GM12891 (cell line): ENCODE measurements at places on chromosomes 7 and 10.

GRCh38 chr10:119705434-119705831 is 20.4 kb upstream of the INPP5F start:
- DNase-seq: no peak

GRCh38 chr10:74079936-74080590 is 70.6 kb downstream of the AP3M1 start:
- DNase-seq: no peak

DNA sequence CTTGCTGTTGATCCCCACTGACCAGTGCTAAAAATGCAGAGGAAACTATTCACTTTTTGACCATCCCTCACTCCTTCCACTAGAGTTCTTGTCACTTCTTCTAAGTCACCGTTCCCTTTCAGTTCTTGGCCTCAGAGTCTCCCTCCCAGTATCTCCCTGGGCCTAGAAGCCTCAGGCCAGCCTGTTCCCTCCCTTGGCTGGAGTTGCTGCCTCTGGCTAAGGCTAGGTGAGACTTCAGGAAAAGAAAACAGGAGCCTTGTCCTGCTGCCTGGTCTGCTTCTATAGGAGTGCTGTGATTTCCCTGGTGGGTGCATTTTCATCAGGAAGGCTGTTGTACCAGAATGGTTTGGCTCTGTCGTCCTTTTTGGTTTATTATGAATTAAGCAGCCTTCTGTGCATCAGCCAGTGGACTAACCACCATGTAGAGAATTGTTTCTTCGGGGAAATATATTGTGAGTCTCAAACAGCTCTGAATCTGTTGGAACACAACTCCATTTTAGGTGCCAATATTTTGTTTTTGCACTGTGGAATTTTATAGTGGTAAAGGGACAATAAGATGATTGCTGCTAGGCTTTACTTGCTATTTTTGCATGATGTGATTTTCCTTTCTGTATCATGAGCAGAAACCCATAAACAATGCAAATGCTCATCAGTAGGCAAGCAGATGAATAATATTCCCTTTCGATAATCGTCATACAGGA is 233.4 kb upstream of the FZD1 start:
- no peak for DNase-seq

GRCh38 chr7:36048141-36048901 is 104.7 kb upstream of the EEPD1 start:
- DNase-seq: no peak

DNA sequence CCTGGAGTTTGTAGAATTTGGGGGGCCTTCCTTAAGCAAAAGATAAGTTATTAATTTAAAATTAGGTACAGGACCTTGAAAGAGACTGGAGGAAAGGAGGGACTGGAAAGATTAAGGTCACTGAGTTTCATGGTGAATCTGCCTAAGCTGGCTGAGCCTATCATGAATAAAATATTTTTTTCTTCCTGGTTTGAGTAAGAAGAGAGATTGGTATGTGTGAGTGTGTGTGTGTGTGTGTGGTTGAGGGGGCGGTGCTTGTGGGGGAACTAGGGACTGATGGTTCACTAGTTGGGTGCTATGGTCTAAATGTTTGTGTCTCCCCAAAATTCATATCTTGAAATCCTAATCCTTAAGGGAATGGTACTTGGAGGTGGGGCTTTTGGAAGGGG is 142.5 kb upstream of the PRKCQ start:
- no peak for DNase-seq

DNA sequence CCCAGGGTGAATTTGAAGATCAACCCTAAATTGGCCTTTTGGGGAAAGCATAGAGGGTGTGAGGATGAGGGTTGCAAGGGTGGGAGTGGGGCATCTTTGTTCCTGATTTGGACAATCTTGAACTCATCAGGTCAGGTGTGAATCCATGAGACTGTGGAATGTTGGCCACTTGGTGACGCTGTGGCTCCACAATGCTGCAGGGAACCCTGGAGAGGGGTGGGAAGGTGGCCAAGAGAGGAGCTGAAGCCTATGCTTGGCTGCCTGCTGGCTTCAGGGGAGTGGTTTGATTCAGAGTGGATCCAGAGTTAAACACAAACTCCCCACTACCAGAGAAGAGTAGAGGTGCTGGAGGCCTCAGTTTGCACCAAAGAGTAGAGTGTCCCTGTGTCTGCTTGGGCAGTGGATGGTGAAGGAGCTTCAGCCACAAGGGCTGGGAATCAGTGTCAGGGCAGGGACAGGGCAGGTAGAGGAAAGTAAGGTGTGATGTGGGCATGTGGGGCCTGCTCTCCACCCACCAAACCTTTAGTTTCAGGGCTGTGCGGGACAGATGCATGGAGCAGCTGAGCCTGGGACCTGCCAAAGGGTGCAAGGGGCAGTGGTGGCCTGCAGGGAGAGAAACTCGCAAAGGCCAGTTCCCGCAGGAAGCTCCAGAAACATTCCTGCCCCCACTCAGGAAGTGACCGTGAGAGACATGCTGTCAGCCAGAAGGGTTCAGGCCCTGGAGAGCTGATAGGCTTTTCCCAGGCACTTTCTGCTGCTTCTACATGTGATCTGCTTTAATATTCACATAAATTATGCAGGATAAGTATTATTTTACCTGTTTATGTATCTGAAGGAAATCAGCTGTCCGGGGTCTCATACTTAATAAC is 81.0 kb upstream of the PRSS58 start:
- no peak for DNase-seq

DNA sequence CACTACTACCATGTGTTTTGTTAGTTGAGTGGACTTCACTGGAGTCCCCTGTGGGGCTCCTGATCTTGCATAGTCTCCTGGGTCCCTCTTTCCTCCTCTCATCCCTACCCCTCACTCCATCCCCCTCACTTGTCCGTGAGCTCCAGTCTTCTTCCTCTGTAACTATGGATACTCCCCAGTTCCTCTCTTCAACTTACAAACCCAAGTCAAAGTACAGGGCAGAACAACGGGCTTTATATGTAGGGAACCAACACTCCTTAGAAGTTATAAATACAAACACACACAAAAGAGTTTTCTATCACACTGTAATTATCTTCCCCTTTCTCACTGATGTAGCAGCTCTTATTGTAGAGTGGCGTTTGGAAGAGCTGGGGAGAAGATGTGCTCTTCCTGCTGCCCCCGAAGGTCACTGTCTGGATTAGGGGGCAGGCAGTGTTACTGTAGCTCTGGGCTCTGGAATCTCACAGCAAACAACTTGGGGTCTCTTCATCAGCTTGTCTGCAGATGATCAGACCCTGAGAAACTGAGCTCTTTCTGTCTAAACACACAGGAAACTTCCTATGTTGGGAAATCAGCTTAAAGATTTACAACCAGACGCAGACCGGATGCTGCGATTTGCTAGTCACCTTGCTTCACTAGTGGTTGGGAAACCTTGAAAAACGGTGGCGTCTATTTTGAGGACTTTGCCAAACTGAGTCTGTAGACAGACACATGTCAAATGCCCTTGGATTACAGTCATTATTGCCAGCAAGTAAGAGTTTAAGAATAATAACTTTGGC is 13.6 kb downstream of the SNX10 start:
- DNase-seq: no peak

DNA sequence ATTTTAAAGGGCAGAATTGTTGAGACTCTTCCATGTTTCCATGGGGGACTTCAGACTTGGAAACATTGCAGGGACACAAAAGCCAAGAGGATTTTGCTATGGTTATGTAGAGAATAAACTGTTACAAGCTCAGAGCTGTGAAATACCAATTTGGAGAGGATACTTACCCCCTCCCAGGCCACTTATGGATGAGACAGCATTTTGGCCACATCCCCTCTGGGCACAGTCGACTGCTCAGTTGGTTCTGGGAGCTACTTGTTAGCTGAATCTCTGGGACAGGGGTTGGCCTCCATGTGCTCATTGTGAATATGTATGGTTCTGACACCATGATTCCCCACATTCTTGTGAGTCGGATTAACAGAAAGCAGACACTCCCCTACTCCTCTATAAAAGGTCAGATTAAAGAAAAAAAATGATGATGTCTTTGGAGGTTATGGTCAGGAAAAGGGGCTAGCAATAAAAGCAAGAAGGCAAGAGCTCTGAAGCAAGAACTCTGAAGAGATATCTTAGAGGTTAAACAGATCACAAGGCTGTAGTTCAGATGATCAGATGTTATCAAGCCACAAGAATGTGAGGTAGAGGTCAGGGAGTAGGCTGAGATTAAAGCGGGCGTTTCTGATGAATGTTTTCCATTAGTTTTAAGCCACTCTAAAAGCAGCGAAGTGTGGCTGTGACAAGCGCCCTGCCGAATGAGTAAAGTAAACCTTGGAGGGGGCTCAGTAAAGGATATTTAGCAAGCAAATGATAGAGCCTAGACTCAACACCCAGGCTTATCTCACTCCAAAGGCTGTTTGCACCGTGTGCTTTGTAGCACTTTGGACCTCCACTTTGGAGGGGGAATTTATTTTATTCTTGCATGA is 17.2 kb downstream of the STAMBPL1 start:
- no peak for DNase-seq

- no peak for DNase-seq
Observed at GRCh38 chr7:27782849-27783248, 42.9 kb downstream of the TAX1BP1 start.

DNA sequence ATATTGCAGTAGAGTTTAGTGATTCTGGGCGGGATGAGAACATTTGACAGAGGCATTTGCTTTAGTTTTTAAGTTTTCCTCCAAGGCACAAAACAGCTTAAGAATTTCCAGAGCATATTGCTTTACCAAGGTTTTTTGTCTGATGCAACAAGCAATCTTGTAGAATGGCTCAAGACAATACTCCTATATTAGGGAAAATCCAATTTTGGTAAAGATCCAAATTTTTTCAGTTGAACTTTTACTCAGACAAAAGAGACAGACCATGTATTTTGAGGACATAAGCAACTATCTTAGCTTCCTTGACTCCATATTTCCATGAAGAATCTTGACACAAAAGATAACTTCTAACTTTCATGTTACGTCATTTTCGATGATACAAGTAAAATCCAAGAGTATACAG is 92.3 kb upstream of the NANOS1 start:
- DNase-seq: no peak

- DNase-seq: no peak
Observed at GRCh38 chr7:151056666-151057505, 811 bp downstream of the CDK5 start.

DNA sequence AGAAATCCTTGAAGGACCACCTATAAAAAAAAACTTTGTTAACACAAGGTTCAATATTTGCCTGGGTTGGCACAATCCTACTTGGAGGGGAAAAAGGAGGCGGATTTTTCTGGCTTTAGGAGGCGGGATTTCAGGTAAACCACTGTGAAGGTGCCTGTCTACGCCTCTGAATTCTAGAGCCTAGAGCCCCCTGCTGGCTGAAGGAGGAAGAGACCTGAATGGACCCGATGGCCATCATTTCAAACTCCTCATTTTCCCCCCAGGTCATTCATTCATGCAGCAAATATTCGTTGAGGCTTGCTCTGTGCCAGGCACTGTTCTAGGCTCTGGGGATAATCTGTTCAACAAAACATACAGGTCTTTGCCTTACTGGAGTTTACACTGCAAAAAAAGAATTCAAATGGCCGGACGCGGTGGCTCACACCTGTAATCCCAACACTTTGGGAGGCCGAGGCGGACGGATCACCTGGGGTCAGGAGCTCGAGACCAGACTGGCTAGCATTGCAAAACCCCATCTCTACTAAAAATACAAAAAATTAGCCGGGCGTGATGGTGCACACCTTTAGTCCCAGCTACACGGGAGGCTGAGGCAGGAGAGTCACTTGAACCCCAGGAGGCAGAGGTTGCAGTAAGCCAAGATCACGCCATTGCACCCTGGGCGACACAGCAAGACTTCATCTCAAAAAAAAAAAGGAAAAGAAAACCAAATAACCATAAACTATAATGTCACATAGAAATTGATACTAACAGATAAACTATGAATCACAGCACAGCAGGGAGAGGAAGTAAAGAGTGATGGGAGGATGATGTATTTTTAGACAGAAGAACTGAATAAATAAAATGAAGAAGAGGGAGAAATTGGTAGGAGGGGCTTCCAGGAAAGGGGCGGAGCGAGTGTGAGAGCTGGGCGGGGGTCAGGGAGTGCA is 90.1 kb upstream of the NFE2L3 start:
- peak; percentile 43 for DNase-seq
